ENCODE measurements at places on chromosomes 3 and 15.
A peak's percentile ranks its signal among the peaks of the same experiment; 100 is the strongest.

DNA sequence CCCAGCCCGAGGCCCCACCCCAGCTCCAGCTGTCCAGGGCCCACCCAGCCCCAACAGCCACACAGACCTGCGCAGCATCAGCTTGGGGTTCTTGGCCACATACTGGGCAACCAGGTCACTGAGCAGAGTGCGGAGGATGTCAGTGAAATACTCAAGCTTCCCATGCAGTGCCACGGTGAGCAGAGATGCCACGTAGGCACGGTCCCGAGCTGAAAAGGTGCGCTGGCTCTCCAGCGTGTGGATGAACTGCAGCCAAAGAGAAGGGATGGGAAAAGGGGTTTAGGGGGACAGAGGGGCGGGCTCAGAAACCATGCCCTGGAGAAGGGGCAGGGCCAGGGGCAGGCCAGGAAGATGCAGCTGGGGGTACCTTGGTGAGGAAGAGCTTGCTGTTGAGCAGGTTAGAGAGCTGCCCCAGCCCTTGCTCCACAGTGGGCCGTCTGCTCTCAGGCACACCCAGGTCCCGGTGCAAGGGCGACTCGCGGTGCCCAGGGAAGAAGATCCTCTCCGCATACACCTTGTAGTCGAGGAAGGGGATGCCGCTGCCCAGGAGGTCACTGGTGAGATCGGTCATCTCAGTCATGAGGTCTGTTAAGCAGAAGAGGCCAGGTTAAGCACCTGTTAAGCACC lies 17.4 kb downstream of the PLXNB1 start:
- DNase-seq: no peak

DNA sequence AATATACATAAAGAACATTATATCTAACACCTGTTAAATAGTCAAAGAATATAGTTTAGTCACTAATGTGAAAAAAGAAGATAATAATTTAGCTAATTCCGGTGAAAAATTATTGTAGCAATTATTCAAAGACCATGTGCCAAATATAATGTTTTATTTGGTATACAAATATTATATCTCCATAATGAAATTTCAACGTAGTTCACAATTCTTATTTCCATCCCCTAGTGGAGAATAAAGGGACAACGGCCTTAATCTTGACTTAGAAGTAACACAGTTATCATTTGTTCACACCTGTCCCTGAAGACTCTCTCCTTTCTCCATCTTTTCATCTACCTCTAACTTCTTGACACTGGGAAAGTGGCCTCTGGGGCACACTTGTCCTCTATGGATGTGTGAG lies 213.4 kb downstream of the ERC2 start:
- no peak for DNase-seq

DNA sequence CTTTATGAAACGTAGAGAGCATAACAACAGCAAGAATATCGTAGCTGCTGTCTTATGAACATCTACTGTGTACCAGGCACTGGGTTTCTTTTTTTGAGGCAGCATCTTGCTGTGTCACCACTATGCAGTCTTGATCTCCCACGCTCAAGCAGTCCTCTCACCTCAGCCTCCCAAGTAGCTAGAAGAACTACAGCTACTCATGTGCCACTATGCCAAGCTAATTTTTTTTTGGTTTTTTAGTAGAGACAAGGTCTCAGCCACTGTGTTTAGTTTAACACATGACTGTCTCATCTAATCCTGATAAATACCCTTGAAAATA lies 129.9 kb downstream of the VGLL4 start:
- no peak for DNase-seq

- DNase-seq: peak; percentile 66
These were observed 41.3 kb downstream of the GLDN start for GRCh38 chr15:51382787-51383186.

GRCh38 chr3:127730666-127731295 lies 58.0 kb downstream of the ABTB1 start:
- DNase-seq: peak; percentile 19

- no peak for DNase-seq
These were observed 5.8 kb downstream of the LIPC start for GRCh38 chr15:58437531-58438105.

DNA sequence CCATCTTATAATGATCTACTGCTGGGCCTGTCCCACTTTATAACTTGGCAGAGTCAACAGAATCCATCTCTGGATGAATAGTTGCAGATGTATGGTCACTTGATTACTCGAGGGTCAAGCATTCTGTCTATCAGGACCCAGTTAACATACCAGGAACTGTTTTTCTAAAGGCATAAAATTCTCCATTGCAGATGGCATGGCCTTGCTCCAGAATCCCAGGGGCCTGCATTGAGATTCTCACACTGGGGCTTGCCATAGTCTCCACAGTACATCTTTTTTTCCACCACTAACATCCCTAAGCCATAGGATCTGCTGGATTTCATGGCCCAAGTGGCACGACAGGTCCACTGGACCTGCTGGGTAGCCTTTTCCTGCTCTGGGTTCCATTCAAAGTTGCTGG lies 68.5 kb upstream of the CACNA1D start:
- DNase-seq: no peak

DNA sequence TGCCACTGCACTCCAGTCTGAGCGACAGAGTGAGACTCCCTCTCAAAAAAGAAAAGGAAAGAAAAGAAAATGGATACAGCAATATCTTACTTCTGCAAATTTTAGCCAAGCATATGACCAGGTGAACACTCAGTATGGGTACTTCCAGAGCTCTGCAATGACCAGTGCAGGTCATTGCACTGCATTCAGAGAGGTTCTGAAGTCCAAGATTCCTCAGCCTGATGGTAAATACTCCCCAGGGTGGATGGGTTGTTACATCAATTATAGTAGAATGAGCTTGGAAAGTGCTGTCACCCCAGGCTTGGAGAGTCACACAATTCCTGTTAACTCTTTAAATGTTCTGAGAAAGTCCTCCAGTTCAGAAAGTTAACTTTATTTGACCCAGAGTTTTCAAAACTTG lies 103.7 kb downstream of the RPLP1 start:
- DNase-seq: no peak

- no peak for DNase-seq
These were observed 88.8 kb upstream of the CTDSPL start for GRCh38 chr3:37772773-37773354.

DNA sequence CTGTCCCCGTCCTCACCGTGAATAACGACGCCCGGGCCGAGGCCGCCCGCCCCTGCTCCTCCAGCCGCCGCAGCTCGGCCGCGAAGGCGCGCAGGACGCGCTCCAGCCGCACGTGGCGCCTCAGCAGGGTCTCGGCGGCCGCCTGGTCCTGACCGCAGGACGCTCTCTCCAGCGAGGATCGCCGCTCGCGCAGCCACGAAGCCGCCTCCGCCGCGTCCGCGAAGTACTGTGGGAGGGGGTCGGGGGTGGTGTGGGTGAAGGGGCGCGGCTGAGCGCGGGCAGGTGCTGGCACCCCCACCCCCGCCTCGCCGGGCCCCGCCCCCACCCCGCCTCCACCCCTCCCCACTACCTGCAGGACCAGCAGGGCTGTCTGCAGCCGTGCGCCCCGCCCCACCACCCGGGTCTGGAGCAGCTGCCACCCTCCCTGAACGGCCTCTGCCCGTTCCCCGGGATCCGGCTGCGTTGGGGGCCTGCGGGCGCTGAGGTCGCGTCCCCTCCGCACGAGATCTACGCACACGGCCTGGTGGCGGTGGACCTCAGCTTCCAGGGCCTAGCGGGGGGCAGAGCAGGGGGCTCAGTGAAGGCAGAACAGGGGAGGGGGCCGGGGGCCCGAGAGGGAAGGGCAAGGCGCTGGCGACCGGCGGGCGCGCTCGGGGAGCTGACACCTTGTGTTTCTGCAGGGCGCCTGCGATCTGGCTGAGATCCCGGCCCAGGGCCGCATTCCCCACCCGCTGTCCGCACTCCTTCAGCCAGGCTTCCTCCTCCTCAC lies 11.7 kb downstream of the SPTBN5 start:
- DNase-seq: peak; percentile 16

- no peak for DNase-seq
These were observed 38.0 kb downstream of the SEMA3G start for GRCh38 chr3:52406791-52407510.

DNA sequence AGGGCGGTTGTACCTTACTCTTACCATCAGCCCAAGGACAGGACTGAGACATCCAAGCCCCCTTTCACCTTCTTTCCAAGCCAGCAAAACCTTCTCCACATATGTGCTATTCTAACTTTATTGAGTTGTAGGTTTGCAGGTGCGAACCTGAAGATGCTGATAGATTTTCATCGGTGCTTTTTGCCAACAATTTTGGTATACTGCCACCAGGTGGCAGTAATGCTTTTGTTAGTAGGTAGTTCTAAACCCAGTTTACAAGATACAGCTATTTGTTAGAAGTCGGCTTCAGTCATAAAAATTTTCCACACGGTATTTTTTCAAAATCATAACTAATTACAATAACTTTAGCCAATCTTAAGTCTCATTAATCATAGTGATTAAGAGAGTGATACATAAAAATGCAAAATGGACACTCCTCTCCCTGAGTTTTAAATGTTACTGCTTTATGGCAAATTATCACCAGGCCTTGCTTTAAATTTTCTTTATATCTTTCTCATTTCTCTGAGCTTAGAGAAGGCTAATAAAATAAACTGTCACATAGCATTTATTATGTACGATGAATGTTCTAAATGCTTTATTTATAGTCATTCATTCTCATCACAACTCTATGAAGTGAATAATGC lies 636 bp downstream of the TBC1D21 start:
- DNase-seq: peak; percentile 78
